ENCODE measurements at places on chromosomes 2 and 18.

- no peak for DNase-seq
Observed at GRCh38 chr18:33350256-33350655, 90.3 kb downstream of the CCDC178 start.

GRCh38 chr2:238667639-238668038 is 180.2 kb upstream of the TWIST2 start:
- no peak for DNase-seq

- DNase-seq: no peak
Observed at GRCh38 chr18:27803957-27804356, 373.0 kb downstream of the CDH2 start.

DNA sequence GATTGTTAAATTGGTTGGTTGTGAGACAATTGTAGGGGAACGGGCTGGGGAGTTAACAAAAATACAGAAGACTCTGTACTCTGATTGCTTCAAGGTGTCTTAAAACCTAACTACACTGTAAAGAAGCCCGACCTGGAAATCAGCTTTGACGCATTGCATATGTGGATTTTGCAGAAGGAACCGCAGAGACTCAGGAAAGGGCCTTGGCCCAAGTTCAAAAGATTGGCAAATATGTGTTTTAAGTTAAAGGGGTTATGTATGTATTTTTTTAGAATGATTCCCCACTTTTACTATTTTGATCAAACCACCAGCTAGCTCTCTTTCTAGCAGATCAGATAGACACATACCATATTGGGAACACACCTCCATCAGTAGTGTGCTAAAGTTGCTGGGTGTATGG is 18.0 kb upstream of the EDAR start:
- DNase-seq: no peak
